ENCODE measurements at places on chromosomes 5 and 9. TPM values are rescaled to one million over a fixed set of nuclear protein-coding genes. Genes with fewer than 3 reads are reported as not detected.

GRCh38 chr9:136178773-136179075, 26.2 kb downstream of the LHX3 start:
- no peak for DNase-seq

DNA sequence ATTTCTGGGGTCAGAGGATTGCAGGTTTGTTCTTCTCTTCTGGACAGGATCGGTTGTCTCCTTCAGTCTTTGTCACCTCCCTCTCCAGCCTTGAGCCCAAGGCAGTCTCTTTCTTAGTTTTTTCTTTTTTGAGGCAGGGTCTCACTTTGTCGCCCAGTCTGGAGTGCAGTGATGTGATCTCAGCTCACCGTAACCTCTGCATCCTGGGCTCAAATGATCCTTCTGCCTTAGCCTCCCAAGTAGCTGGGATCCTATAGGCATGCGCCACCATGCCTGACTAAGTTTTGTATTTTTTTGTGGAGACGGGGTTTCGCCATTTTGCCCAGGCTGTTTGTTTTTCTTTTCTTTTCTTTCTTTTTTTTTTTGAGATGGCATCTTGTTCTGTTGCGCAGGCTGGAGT, 6.1 kb downstream of the PRRC2B start:
- no peak for DNase-seq

DNA sequence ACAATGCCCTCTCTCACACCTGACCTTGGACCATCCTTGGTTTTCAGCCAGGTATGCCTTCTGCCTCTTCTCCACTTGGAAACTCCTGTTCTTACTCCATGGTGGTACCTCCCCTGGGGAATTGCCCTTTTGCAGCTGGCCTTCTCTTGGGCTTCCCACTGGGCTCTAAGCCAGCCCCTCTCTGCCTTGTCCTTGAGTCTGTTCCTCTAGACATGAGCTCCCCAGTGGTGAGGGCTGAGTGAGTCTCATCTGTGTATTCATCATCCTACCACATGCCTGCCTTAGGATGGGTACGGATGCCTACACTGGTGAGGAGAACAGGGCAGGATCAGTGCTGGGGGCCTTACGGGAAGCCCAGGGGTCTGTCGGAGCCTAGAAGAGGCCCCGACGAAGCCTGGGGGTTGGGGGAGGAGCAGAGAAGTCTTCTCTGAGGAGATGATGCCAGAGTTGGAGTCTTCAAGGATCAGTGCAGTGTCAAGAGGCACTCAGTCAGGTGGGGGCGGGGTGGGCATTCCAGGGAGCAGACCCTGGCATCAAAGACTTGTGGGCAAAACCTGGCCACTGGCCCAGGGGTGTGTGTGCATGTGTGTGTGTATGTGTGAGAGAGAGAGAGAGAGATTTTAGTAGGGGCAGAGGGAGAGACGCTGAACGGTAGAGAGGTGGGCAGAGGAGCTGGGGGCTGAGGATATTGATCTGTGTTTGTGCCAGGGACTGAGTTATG, 5.2 kb upstream of the CRB2 start:
- DNase-seq = no peak

Gene HMCN2
- polyA plus RNA-seq = 0.43 TPM

Gene ADGRD2
- polyA plus RNA-seq = 0.10 TPM

Gene WWC1
- 95.5 TPM for polyA plus RNA-seq

- DNase-seq = no peak
These were observed 2.3 kb downstream of the CRB2 start for GRCh38 chr9:123358181-123358905.

DNA sequence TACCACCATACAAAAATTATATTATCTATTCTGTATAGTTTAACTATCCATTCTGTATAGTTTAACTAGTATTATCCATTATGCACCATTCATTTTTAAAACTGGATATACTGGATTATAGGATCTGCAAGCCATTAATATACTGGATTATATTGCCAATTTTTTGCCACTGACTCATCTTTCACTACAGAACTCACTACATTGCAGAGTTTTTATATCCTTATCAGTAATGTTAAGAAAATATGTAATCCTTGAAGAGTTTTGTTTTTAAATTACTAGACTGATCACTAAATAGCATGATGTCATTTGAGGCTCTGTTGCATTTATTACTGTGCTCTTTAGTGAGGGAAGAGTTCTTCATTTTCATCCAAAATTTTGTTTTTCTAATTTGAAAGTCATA, 109.8 kb upstream of the SNX2 start:
- no peak for DNase-seq

DNA sequence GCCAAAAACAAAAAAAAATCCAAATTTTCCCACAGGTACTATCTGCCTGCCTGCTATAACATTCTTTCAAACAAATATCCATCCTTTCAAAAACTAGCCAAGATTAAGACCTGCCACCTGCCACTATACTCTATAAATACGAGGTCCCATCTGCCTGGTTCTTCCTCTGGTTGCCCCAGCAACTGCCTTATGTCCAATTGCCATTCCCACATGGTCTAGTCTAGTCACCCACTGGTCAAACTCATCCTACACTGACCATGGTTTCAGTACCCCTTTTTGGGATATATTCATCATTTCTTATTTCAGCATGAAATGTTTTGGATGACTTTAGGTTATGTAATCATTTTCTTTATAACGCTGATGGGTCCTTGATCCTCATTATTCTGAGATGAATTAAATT, 95.1 kb upstream of the CCNG1 start:
- DNase-seq = no peak

Gene RELL2
- polyA plus RNA-seq = 1.0 TPM

Measured in left lung (tissue), 14 donors.